Stimulated activated CD8-positive, alpha-beta memory T cell treated with anti-CD3 and anti-CD28 coated beads, Interleukin-7, amount 100 ng/mL, for 1 hour (primary cell): ENCODE measurements at places on chromosomes 12 and 14.

DNA sequence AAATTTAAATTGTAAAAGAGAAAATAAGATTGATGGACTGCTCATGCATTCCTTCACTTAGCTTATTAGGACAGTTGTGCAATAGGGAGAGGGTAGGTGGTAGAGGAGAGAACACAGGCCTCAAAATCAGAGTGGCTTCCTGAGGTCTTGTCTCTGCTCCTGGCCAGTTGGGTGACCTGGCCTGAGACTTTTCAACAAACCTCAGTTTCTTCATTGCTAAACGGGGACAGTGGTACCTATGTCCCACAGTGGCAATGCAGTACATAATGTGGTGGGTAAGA is 2.6 kb downstream of the MAP3K12 start:
- DNase-seq, result no peak

- no peak for DNase-seq
These were observed 31.9 kb downstream of the USP15 start for GRCh38 chr12:62291864-62292760.

GRCh38 chr14:50541159-50541567 is 8.8 kb upstream of the MAP4K5 start:
- no peak for DNase-seq

DNA sequence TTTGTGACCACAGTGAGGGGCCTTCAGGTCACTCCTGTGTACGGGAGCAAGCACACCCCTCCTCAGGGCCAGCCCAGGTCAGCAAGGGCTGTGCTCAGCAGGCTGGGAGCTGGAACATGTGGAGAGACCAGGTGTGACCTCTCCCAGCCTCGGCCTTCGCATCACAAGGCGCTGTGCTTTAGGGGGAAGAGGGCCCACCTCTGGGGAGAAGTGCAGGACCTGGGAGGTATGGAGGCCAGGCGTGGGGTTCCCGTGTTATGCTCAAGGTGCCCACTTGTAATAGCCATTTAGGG is 194.6 kb upstream of the PRMT8 start:
- DNase-seq, result no peak

DNA sequence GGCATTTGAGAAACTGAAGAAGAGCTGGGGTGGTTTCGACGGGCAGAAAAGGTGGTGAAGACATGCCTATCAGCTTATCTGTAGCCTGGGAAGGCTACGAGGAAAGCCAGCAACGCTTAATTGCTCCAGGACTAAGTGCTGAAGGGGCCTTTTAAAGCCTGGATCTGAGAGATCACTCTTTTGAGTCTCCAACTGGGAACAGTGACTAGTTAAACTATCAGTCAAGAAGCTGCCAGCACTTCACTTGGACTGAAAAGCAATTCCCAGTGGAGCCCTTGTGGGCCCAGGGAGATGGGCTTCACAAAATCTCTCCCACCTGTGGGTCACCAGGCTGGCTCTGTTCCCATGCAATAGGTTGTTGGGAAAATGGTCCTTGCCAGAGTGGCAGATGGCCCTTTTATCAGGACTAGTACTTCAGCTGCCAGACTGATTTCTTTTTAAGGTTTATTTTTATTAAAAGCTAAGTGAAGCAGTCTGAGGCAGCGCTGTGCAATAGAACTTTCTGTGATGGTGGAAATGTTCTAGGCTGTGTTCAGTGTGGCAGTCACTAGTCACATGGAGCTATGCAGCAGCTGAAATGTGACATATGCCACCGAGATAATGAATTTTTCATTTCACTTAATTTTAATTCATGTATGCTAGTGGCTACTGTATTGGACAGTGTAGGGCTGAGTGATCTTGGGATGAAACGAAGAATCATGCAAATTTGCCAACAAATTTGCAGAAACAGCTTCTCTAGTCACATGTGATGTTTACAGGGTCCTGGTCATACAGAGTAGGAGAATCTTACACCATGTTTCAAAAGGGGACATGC is 276.8 kb downstream of the PCNX1 start:
- DNase-seq, result no peak

DNA sequence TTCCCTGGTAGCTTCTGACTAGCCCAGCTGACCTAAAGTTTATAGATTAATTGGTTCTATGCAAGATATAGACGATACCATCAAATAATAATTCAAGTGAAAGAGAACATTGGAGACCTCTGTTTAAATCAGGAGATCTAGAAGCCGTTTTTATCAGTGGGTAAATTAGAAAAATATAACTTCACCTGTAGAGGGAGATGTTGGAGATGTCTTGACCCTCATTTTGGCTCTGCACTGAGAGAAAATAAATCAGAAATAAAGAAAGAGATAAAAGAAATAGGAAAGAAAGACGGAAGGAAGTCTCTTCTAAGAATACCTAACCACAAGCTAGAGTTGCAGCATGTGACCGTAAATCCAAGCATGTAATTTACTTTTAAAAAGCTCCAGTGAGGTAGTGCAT is 684.5 kb downstream of the C12orf50 start:
- no peak for DNase-seq

- no peak for DNase-seq
These were observed 16.9 kb downstream of the BATF start for GRCh38 chr14:75539162-75539560.

DNA sequence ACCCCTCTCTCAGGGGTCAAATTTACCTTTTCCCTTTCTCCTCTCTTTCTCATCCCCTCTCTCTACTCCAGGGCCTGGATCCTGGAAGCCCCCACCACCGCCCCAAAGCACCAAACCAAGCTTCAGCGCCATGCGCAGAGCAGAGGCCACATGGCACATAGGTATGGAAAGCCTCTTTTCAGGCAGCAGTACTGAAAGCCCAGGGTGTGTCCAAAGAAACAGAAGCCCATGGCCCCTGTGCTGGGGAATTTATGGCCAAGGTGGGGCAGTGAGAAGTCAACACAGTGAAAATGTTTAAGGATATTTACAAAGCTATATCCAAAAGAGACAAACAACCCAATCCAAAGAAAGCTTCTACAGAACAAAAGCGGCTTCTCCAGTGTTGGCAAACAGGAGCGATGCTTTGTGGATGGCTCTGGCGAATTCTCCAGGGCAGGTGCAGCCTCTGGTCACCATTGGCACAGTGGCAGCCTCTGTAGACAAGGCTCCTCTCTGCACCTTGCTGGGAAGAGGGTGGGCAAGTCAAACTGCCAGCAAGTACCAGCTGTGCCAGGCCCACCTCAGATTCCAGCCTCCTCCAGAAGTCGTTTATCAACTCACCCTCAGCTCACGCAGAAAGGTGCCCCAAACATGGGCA is 4.7 kb upstream of the CPNE6 start:
- DNase-seq, result no peak

GRCh38 chr14:25092258-25092740 is 42.4 kb upstream of the STXBP6 start:
- DNase-seq, result no peak

GRCh38 chr14:58882577-58883018 is 244.8 kb downstream of the DACT1 start:
- no peak for DNase-seq

GRCh38 chr12:98514982-98515286 is 456 bp upstream of the TMPO start:
- DNase-seq, result no peak

GRCh38 chr12:124603831-124604251 is 36.4 kb upstream of the NCOR2 start:
- no peak for DNase-seq

- DNase-seq, result no peak
These were observed 23.1 kb upstream of the PGF start for GRCh38 chr14:74978416-74978947.

DNA sequence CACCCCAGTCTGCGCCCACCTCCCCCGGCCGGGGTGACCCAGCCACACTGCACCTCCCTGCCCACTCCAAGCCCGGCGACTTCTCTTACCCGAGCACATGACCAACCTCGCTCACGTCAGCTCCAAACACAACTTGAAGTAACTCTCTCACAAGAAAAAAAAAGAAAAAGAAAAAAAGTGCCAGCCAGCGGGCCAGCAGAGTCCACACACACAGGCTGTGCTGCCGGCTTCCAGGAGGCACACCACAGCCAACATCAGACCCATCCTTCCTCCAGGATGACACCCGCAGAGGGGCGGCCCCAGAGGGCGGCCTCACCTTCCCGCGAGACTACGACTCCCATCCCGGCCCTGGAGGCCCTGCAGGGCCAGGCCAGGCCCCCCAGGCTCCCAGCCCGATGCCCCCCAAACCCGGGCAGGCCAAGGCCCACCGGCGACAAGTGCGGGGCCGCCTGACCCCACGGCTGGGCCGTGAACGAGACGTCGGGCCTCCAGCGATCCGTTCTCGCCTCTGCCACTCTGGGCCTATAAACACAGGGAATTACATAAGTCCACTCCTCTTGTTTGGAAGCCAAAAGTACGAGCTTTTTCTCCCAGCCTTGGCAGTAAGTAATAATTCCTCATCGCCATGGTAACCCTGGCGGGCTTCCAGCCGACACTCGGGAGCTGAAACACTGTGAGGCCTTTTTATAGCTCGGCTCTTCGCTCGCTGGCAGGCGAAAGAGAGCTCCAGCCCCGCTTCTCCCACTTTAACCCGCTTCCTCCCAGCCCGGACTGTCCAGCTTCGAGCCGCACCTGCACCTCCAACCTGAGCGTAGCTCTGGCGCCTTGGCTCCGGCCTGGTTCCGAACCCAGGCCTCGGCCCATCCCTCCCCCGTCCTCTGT is 49.1 kb downstream of the NCOR2 start:
- no peak for DNase-seq

GRCh38 chr14:34103176-34103575 is 152.3 kb upstream of the EGLN3 start:
- no peak for DNase-seq

- no peak for DNase-seq
These were observed 20.0 kb downstream of the BORCS5 start for GRCh38 chr12:12376646-12377448.

DNA sequence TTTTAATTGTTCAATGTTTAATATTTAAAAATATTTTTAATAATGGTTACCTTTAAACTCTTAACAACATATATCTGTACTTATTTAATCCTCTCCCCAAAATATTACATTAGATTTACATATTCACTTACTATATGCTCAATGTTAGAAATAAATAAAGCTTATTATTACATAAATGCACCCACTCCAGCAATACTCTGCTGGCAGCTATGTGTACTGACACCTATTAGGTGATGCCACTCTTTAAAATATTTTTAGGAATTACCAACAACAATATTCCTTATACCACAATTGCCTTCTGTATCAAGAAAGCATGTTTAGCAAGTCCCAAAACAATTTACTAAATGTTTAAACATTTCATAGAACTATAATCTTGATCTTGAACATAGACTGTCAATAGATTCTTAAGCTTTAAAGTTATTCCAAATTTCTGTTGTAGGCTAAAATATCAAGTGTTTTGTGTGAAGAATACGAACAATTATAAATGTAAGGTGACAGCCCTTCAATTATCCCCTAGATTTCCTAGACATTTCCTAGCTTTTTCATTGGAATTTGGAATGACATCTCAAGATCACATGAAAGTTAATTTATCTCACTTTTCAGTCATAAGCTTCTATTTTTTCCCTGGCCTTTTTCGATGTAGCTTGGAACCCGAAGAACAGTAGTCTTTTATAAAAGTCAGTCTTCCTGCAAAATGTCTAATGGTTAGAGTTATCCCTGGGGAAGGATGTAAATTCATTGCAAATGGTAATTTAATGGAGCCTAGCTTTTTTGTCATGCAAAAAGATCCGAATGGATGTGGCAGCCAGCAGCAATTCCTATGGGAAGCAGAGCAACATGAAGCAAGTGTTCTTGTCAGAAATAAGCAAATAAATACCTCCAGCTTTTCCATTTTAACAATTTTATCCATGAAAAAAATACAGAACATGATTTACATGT is 907.5 kb upstream of the ATXN7L3B start:
- DNase-seq, result no peak

DNA sequence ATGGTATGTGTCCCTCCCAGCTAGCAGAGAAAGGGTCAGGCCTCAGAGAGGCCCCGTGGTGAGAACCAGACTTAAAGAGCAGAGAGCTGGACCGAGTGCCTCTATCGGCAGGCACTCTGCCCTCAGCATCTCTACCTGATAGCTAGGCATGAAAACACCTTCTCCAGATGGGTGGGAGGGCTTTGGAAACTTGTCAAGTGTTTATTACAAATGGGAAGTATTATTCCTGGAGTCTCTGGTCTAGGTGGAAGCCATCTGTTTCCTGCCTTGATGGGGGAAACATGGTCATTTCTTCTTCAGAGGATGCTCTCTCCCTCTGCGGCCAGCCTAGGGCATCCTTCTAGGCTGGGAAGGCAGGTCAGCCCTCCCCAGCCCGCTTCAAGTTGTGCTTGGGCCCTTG is 2.3 kb downstream of the TMEM63C start:
- DNase-seq, result no peak
